ENCODE measurements at places on chromosomes 6 and 20.

- DNase-seq = peak; percentile 33
These were observed 185.3 kb downstream of the OGFRL1 start for GRCh38 chr6:71473926-71474325.

DNA sequence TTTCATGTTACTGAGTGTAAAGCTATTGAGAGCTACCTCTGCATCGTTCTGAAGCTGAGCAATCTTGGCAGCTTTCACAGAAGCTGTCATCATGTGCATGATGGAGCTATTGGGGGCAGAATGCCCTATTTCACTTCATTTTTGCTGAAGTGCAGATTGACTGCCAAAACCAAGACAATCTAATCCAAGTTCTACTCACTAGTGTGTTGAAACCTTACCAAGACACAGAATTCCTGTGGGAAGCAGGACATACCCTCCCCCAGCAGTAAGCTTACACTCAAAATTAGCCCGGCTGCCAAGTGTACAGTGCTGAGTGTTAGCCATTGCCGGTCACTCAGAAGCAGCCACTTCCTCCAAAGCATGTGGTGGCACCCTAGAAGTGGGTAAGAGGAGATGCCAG is 177.3 kb upstream of the TENT5A start:
- DNase-seq = no peak

DNA sequence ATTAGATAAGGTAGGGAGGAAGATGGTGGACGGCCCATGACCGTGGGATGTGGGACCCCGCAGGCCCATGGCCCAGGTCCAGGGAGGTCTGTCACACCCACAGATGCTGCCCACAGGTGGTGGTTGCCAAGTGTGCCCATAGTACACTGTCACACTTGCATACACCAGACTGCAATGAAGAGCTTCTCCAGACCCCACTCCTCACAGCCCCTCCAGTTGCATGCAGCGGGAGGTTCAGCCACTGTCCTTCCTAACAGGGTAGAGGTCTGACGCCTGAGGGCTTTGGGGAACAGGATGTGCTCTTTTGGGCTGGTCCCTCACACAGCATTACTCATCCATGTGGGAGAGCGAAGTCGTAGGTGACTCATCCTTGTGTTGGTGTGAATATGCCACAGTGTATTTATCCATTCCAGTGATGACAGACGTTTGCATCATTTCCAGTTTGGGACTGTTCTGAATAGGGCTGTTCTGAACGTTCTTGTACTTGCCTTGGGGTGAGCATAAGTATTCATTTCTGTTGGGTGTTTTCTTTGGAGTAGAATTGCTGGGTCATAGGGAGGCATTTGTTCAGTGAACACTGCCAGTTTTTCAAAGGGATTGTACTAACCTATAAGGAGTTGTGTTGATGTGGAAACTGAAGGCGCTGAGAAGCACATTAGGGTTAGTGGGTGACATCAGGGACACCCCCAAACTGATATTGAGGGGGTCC is 10.1 kb upstream of the PYGB start:
- peak; percentile 97 for DNase-seq

DNA sequence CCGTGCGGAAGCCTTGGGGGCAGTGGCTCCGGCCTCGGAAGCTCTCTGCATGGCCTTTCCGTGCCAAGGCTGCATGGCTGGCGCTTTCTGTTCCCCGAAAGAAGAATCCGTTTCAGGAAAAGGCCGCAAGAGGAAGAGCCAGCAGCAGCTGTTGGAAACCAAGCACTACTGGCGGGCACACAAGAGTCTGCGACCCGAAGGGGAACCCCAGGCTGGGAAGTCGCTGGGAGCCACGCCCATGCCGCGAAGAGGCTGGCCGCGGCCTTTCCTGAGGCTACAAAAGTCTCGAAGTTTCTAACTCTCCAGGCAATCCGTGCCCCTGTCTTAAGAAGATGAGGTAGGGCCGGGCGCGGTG is at the start of gene CGAS:
Gene CGAS (minus strand): TSS at position 191 of the 355 bp plus-strand sequence. CDS start 116 bp downstream, at position 75.
- DNase-seq = peak; percentile 96

DNA sequence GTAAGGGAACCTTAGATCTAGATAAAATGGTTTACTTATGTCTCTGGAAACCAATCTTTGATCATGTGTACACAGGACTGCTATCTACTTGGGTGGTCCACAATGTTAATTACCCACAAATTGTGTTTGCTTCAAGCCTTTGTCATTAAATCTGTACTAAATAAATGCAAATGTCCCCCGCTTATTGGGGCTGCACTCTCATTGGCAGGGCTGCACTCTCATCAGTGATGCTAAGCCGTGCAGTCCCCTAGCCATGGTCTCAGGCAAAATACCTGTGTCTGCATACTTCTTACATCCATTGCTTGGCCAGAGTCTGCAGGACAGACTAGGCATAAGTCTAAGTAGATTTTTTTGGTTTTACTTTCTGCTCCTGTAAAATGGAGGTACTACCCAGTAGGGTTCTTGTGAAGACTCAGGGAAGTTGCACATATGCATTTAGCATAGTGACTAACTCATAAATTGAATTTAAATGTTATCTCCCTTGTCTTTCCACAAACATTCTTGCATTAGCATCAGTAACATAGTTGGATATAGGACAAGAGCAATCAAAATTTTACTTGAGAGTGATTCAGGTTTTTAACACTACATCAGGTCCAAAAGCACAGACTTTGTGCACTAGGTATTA is 117.4 kb downstream of the ASCC3 start:
- DNase-seq = no peak

DNA sequence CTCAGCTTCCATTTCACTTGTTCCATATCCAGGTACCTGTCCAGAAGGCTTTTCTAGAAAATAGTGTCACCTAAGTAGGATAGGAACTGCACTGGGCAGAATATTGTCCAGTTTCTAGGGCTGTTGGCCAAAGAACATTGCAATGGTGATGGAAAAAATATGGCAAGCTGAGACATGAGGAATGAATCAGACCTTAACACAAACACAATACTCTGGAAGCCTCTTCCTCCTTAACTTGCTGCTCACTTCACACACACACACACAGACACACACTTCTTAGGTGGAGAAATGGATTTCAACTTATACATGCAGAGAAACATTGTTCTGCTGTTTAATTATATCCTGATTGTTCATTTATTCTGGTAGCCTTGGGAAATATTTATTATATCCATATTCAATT is 203.0 kb upstream of the RGS17 start:
- no peak for DNase-seq

DNA sequence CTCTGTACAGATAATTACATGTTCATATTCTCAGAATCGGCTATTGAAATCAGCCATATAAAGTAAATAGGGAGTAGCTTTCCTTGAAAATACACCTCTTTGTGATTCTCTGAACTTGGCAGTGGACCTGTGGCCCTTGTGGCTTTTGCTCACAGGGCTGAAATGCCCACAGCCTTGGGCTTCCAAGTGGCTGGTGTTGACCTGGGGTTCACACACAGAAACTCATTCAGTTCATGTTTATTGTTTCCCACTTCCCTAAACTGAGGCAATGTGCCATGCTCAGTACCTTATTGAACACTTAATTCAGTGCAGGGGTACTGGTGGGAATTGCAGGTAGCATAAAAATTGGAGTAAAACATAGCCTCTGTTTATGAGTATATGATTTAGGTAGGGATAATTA is 19.1 kb upstream of the TULP4 start:
- DNase-seq = no peak

DNA sequence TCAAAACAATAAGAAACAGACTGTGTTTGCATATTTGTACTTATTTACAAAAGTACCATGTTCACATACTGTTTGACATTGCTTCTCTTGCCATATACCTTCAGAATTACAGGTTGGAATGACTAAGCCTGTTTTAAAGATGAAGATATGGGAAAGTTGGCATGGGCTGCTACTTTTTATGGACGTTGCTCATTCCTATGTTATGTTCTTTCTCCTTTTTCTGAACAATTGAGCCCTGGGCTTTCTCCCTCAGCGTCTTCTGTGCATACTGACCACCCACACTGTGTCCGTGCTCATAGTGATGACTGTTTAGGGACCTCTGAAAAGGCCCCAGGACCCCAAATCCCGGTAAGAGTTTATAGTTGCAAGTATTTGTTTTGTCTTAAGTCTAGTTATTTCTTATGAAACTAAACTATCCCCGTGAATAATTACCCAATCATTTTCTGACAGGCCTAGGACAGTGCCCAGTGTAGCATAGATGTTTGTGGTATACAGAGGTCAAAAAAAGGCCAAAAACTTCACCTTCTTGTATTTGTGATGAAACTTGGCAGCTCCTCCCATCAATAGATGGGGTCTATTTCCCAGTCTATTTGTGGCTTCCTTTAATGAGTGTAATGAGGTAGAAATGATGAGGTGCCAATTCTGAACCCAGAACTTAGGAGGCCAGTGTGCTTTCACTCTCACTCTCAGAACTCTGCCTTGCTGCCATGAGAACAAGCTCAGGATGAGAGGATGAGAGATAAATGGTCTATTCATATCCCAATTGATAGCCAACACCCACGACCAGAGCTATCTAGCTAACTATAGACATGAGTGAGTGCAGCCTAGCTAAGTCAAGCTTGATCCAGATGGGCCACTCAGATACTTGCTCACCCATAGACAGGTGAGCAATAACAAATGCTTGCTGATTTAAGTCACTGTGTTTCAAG is 40.9 kb downstream of the GSTA4 start:
- DNase-seq = no peak

DNA sequence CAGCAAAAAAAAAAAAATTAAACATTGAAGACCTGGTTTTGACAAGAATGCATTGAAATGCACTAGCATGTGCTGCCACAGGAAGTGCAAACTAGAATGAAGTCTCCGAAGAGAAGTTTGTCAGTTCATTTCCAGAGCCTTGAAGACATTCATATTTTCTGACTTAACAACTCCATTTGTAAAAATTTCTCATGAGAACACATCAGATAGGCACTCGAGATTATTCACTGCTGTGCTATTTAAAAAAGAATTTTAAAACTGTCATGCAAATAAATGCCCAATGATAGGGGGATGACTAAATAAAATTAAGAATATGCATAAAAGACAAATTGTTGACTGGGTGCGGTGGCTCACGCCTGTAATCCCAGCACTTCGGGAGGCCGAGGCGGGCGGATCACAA is 394.6 kb upstream of the JARID2 start:
- DNase-seq = no peak

GRCh38 chr20:24723647-24724352 is 225.3 kb upstream of the CST7 start:
- no peak for DNase-seq

DNA sequence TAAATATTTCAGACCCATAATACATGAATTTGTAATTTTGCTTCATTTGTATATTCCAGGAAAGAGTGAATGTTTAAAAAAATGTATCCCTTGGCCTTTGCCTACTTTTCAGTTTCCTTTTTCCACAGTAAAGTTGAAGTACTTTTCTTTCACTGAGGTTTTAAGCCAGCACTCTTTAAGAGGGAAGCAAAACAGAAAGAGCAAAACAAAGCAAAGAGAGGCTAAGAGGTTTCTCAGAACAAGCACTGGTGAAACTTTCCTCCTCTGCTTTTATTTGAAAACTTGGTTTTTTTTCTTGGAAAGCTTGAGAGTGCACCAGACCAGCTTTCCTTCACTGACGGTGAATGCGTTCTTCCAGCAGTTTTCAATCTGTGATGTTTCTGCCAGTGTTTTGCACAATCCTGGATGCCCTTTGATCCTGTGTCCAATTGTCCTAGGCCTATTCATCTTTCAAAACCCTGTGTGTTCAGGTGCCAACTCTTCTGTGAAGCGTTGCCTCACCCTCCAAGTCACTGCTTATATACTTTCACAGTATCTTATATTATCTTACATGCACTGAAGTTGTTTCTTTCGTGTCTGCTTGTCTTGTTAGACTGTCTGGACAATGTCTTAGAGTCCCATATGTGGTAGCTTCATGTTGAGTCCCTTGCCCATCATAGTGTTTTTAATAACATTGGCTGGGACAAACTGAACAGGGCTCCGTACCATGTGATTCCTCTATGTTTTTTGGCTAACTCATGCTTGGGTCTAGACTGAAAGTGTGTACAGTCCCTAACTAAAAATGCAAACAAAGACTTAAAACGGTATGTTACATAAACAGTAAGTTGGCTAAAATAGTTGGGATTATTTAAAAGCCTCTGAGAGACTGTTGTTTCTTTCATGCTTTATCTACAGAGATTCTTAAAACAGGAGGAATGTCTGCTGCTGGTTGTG is 1.9 kb downstream of the RNF217 start:
- peak; percentile 65 for DNase-seq

All from suppressor macrophage treated with lipopolysaccharide for 4 hours (primary cell).